ENCODE measurements at places on chromosomes 2 and 18. TPM values are rescaled to one million over a fixed set of nuclear protein-coding genes. Genes with fewer than 3 reads are reported as not detected.

The ICA1L gene
- 3.0 TPM for total RNA-seq

The C2orf15 gene
- 1.1 TPM for total RNA-seq

The GAL3ST2 gene
- total RNA-seq: not detected

The DPY30 gene
- total RNA-seq: 50.9 TPM

The AOX1 gene
- total RNA-seq: 26.2 TPM

The PLEK gene
- total RNA-seq: 34.9 TPM

The CYP27C1 gene
- 0.13 TPM for total RNA-seq

The UGT1A3 gene
- 0.30 TPM for total RNA-seq

The ATAD2B gene
- total RNA-seq: 21.2 TPM

The DUSP2 gene
- total RNA-seq: 13.7 TPM

The IL1F10 gene
- total RNA-seq: not detected

The RAPH1 gene
- 82.8 TPM for total RNA-seq

DNA sequence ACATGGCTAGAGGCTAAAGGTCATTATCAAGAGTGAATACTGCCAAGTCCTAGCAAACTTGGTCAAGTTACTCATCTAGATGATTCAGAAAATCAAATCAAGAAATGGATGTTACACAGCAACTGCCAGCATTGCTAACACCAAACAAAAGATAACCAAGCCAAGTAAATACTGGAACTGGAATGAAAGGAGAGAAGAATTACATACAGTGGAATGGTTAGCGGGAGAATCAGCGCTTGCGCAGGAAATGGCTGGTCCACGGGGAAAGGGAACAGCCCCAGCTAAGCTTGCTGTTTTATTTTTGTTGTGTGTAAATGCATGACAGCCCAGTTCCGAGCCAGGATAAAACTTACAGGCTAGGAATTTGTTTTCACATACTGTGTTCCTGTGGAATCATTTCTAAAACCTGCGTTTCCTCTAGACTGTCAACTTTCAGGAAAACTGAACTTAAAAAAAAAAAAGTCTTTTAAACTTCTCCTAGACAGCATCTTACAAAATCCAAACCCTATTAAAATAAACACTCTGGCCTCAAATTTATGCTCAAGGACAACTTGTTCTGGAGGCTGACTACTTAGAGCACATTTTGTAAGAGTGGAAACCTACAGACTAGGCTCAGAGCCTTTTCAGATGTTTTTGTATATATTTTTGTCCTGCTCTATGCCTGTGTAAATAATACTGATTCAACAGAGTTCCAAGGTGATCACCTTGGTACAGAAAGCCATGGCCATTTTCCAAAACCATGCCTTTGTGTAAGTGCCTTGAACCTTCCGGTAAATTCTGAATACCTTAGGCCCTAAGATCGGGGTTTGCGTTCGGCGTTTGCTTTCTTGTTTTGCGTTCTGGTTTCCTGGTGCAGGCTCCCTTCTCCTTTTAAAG, 30.7 kb upstream of the TXNDC2 start:
- DNase-seq: no peak
- peaks cover 47% of the 10 kb centered on the region for H3K4me1 ChIP-seq
- no peaks in the 10 kb centered on the region for H3K27me3 ChIP-seq
- peak overlapping the region; percentile 83 for H3K27ac ChIP-seq
- H3K4me3 ChIP-seq: no peak overlapping the region

- no peak overlapping the region for H3K4me3 ChIP-seq
- H3K4me1 ChIP-seq: no peaks in the 10 kb centered on the region
- no peaks in the 10 kb centered on the region for H3K27me3 ChIP-seq
- no peak for DNase-seq
- no peak overlapping the region for H3K27ac ChIP-seq
Measured at GRCh38 chr2:99421469-99421868, 68.3 kb downstream of the REV1 start.

DNA sequence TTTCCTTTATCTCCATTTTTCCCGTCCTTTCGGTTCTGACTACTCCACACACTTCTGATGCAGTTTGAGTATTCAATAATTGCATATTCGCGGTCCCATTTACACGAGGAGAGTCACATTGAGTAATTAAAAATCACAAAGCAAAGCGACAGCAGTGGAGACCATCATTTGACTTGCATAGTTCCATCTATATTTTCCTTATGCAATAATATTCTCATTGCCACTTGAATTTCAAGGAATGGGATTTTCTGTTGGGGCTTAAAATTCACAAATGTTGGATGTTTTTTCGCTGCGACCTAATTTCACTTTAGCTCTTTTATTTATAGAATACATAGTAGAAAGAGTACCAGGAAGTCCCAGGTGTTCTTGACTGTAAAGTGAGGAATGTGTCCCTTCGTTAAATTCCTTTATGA, 186.8 kb downstream of the ZEB2 start:
- peaks cover 18% of the 10 kb centered on the region for H3K4me1 ChIP-seq
- peak overlapping the region; percentile 63 for H3K4me3 ChIP-seq
- no peaks in the 10 kb centered on the region for H3K36me3 ChIP-seq
- no peak for DNase-seq
- H3K27ac ChIP-seq: peak overlapping the region; percentile 95

- peaks cover 3% of the 10 kb centered on the region for H3K4me1 ChIP-seq
- no peaks in the 10 kb centered on the region for H3K27me3 ChIP-seq
- no peak overlapping the region for H3K27ac ChIP-seq
- H3K4me3 ChIP-seq: no peak overlapping the region
Measured at GRCh38 chr18:12401881-12402280, 5.8 kb upstream of the PRELID3A start.

DNA sequence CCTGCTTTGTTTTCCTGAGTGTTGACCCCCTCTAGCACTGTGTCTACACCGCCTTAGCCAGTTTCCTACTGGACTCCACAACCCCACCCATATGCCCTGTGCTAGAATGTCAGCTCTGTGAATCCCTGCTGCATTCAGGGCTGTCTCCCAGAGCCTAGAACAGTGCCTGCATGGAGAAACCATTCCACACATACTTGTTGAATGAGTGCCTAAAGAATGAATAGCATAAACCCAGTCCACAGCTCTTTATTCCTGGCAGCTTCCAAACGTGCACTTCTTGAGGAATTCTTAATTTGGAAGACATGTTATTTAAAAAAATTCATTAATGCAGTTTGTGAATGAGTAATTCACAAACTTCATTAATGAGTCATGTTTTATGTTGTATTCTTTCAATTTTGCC, 6.5 kb upstream of the NAPG start:
- H3K27ac ChIP-seq: peak overlapping the region; percentile 17
- no peak for DNase-seq
- peaks cover 17% of the 10 kb centered on the region for H3K4me1 ChIP-seq
- H3K27me3 ChIP-seq: no peaks in the 10 kb centered on the region

DNA sequence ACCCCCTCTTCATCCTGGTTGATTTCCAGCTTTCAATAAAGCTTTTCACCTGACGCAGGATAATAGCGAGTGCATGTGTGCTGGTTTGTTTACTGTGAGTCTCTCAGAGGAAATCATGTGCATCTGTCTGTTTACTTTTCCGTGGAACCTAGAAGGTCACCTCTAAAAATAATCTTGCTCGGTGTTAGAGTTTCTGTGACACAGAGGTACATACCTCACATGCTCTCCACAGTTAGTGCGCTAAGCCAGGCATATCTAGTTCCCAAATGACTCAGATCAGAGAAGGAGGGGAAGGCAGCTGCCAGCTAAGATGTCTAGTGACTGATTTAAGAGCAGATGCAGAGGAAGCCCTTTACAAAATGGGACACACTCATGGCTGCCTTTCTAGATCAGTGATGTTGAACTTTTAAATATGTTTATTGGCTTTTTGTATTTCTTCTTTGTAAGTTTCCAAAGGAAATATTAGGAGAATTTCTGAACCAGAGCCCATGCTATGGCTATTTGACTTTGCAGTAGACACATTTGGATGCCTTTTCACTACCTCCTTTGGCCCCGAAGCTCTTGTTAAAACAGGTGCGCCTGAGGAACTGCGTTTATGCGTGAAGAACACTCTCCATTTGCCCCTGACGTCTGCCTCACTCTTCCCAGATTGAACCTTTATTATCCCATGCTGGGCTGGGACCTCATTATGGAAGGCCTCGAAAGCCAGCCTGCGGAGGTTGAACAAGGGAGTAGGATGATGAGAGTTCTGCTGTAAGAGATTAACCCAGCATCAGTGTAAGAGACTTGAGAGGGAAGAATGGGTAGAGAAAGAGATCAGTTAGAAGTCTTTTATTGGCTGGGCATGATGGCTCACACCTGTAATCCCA, 145.6 kb downstream of the FAM161A start:
- no peak for DNase-seq
- no peak overlapping the region for H3K27ac ChIP-seq
- no peak overlapping the region for H3K4me3 ChIP-seq
- no peaks in the 10 kb centered on the region for H3K27me3 ChIP-seq

DNA sequence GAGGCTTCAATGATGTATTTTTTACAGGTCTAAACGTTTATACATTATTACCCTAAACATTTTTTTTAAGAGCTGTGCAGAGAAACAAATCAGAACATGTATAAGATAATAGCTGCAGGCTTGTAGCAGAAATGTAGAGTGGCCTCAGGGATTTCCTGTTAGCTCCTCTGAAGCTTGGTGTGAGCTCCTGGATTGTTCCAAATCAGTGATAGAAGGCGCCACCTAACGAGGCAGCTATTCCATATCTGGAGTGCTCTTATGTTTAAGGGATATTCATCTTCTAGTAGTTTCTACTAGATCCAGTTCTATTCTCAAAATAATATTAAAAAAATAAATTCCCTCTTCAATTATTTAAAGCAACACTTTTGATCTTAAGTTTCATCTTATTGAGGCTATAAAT, 93.1 kb downstream of the LRP1B start:
- H3K4me1 ChIP-seq: no peaks in the 10 kb centered on the region
- no peak overlapping the region for H3K27ac ChIP-seq

GRCh38 chr2:66317268-66317890, 117.5 kb upstream of the MEIS1 start:
- H3K4me3 ChIP-seq: no peak overlapping the region
- no peaks in the 10 kb centered on the region for H3K4me1 ChIP-seq
- DNase-seq: no peak
- no peaks in the 10 kb centered on the region for H3K27me3 ChIP-seq
- H3K36me3 ChIP-seq: no peaks in the 10 kb centered on the region
- no peak overlapping the region for H3K27ac ChIP-seq

DNA sequence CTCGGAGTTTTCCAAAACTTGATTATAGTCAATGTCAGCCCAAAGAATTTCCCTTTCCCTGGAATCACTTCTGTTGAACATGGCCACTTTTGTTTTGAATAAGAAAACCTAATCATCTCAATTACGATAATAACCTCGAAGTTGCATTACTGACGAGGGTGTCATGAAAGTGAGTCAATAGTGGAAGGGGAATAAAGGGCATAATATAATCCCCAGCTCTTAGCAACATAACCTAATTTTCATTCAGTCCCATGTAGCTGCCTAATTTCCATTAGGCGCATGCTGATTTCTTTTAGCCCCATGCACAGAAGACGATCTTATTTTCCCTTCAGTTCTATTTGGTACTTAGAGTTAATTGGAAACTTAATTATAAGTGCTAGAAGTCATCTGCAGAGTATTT, 51.1 kb upstream of the RAPH1 start:
- H3K4me1 ChIP-seq: peaks cover 16% of the 10 kb centered on the region
- DNase-seq: no peak
- H3K4me3 ChIP-seq: no peak overlapping the region
- H3K27ac ChIP-seq: no peak overlapping the region
- H3K36me3 ChIP-seq: no peaks in the 10 kb centered on the region
- no peaks in the 10 kb centered on the region for H3K27me3 ChIP-seq

DNA sequence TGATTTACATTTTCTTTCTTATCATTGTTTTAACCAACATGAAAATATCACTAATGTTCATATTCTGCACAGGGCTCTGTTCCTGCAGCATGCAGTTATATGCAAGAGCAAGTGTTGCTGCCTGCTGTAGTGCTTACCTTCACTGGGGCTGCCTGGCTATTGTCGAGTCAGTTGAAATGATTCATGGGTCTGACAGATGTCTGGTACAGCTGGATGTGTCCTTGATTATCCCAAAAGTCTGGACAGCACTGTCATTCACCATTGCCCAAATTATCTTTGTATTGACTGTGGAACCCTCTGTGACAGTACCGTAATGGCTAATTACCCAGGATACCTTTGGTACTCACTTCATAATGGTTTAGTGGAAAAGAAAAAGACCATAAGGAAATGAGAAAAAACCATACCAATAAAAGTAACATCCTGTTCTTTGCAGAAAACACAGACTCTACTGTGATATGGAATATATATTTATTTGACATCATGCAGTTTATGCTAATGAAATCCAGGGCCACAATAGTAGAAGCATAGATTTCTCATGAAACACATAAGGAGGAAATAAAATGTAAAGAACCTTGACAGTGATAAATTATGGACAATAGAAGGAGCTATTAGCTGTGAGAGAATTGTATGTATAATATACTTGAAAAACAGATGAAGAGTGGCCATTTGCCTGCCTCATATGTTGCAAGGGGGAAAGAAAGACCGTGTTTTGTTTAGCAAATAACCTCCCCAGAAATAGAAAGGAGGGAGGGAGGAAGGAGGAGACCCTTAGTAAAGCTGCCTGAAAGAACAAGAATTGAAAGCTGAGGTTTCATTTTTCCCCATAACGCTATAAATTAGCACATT, 249.8 kb upstream of the ATP5MC3 start:
- no peak for DNase-seq
- H3K27me3 ChIP-seq: no peaks in the 10 kb centered on the region
- no peak overlapping the region for H3K4me3 ChIP-seq
- no peaks in the 10 kb centered on the region for H3K36me3 ChIP-seq
- no peak overlapping the region for H3K27ac ChIP-seq

DNA sequence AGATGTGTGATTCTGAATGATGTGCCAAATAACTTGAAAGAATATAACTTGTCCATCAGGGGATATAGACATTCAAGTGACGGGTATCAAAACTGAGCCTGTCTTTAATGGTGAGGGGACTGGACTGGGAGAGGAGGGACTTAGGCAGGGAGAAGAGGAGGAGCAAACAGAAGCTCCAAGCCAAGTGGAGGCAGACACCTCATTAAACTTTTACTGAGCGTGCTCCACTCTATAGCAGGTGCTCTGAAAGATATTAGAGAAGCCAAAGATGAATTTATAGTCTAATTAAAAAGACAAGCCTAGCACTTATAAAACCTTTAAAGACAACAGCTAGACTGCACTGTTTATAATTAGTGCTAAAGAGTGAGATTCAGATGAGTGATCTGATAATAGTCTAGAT, 47.7 kb upstream of the SMAD2 start:
- no peaks in the 10 kb centered on the region for H3K27me3 ChIP-seq
- H3K27ac ChIP-seq: no peak overlapping the region
- H3K4me1 ChIP-seq: no peaks in the 10 kb centered on the region
- H3K4me3 ChIP-seq: no peak overlapping the region

DNA sequence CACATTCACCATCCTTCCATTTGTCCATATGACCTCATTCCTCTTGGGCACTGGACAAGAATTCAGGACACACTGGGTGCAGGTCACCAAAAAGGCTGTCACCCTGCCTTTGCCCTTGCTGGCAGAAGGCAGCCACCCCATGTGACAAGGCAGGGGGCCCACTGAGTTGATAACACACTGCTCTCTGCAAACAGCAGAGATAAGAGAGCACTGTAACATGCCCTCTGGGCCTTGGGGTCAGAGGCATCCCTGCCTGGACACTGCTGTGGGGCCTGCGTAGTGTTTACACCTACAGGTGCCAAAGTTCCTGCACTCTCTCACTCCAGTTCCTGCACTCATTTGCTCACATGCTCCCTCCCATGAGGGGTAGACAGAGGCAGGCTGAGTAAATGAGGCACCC, 344.7 kb upstream of the TCF4 start:
- H3K36me3 ChIP-seq: no peaks in the 10 kb centered on the region
- H3K27ac ChIP-seq: no peak overlapping the region
- no peak for DNase-seq
- H3K4me1 ChIP-seq: no peaks in the 10 kb centered on the region

- H3K4me1 ChIP-seq: peaks cover 16% of the 10 kb centered on the region
- no peaks in the 10 kb centered on the region for H3K27me3 ChIP-seq
- H3K36me3 ChIP-seq: peaks cover 69% of the 10 kb centered on the region
- H3K27ac ChIP-seq: peak overlapping the region; percentile 13
- DNase-seq: no peak
Measured at GRCh38 chr2:74373221-74373676, 6.9 kb downstream of the DCTN1 start.

All from upper lobe of left lung (tissue), 6 donors.